ENCODE measurements at places on chromosomes 5 and 9. TPM values are rescaled to one million over a fixed set of nuclear protein-coding genes. Genes with fewer than 3 reads are reported as not detected.

The PCDHGA10 gene
- total RNA-seq: 6.0 TPM

GRCh38 chr9:38277601-38278200 is 114.8 kb upstream of the ALDH1B1 start:
- DNase-seq: no peak

DNA sequence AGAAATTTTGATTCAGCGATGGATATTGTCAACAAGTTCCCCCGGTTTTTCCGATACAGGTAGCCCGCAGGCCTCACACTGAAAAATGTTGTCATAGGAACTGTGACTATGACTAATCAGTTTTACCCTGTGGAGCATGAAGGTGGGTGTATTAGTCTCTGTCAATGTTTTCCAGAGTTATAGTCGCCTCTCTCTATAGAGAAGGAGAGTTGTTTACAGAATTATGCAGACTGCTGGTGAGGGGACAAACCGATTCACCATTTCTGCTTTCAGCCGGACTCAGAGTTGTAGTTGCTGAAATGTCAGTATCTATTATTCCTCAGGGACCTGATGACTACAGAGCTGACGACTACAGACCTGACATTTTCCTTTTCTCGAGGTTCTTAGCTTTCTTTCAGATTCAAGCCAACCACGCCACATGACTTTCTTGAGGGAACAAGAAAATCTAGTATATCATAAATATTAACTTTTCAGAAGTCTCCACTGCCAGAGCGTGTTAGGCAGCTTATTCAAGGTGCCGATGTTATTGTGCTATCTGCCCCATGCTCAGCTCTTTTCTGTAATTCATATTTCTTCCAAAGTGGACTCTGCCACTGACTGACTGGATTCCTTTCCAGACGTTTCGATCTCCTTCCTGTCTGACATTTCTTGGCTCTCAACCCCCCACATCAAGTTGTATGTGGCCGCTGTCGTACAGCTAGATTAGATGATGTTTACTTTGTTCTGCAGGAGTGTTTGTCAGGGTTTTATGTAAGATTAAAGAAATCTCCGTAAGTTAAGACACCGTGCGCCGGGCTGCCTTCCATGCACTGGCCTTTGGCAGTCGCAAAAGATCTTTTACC is 178.1 kb downstream of the FGF1 start:
- DNase-seq: no peak

DNA sequence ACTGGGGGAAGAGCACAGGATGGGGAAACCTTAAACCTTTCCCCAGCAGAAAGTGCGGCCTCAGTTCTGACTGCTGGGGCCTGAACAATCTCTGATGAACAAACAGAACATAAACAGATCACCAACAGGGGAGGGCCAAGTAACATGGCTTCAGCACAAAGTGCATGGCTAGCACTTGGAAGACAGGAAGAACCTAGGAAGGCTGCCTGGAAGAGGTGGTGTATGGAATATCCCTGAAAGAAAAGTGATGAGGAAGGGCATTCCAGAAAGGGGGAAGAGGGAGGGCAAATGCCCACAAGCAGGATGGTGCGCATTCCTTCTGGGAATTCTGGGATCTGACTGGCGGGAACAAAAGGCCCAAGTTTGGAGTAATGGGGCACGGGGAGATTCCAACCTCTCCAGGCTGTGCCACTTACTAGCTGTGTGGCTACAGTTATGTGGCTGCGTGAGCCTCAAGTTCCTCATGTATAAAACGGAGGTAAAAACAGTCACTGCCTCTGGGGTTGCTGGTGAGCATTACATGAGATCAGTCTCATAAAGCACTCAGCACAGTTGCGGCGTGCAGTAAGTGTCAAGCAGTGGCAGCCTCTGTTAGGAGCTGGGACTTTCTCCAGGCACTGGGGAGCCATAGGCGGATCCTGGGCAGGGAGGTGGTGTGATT is 1.6 kb downstream of the PDGFRB start:
- no peak for DNase-seq

GRCh38 chr9:84917366-84918070 is 248.0 kb downstream of the NTRK2 start:
- no peak for DNase-seq

- peak; percentile 13 for DNase-seq
Measured at GRCh38 chr5:124102486-124102885, 590.5 kb downstream of the CSNK1G3 start.

Measured in dermis blood vessel endothelial cell (primary cell).